ENCODE measurements at places on chromosomes 1 and 21.

- no peak for DNase-seq
These were observed 5.4 kb upstream of the RGSL1 start for GRCh38 chr1:182444497-182444896.

DNA sequence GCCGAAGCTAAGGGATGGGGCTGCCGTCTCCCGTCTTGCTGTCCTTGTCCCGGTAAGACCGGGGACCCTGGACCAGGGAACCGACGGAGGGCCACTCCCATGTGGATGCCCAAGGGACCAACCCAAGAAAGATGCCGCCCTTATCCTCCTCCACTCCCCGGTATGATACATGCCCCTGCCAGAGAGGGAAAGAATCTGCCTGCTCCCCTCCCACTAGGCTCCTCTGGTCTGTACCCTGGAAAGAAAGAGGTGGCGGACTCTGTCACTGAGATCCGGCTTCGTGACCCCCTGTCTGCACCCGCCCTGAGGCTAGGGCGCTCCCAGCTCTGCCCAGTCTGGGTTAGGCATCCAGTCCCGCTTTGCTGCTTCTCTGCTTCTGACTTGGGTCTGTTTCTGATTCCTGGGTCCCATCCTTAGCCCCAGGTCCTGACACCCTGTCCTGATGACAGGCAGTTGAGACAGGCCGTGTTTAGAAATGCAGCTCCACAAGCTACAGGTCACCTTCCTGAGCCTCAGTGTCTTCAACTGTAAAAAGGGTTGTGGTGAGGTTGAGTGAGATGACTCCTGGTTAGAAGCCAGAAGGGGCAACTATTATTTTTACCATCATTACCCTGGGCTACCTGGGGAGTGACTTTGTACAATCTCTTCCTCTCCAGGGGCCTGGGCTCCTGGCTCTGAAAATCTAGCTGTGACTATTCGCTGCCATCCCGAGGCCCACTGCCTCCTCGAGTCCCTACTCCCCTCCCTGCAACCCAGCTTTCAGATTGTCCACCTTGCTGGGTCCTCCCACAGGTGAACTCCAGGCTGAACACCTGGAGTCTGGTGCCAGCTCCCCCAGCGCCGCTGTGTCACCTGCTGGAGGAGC, 3.7 kb downstream of the MATN1 start:
- DNase-seq = no peak

DNA sequence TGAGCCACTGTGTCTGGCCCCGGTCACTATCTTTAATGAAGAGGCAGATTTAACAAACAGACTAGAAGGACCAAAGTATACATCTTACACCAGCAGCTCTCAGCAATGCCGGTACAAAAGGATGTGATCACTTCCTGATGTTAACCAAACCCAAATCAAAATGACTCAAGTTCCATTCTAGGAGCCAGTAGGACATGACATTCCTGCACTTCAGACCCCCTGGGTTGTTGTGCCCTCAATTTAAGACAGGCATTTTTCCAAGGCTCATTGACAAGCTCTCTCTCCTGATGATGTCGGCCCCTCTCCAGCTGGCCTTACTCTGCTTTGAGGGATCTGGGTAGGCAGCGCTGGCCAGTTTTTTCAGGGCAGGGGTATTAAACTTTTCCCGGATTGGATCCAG, 35.1 kb downstream of the YARS1 start:
- no peak for DNase-seq

DNA sequence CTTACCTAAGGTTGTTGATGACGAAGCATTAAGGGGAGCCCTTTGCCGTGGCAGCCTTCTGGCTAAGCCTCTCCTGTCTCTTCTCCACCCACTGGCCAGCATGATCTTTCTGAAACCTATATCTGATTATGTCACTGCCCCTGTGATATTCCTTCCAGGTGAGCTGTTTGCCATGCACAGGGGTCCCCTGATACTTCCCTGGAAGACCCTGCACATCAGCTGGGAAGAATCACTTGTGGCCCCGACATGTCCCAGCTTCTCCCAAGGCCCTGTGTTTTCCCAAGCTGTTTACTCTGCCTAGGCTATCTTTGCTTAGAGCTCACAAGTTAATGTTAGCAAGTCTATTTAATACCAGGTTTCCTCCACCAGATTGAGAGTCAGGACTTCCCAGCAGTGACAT, 12.3 kb downstream of the RD3 start:
- no peak for DNase-seq

GRCh38 chr1:172970186-172970585, 80.6 kb downstream of the TNFSF18 start:
- no peak for DNase-seq

Measured in stimulated activated CD4-positive, alpha-beta T cell treated with anti-CD3 and anti-CD28 coated beads, Interleukin-4, amount 100 ng/mL, for 1 hour (primary cell).